ENCODE measurements at places on chromosomes 13 and 19.

DNA sequence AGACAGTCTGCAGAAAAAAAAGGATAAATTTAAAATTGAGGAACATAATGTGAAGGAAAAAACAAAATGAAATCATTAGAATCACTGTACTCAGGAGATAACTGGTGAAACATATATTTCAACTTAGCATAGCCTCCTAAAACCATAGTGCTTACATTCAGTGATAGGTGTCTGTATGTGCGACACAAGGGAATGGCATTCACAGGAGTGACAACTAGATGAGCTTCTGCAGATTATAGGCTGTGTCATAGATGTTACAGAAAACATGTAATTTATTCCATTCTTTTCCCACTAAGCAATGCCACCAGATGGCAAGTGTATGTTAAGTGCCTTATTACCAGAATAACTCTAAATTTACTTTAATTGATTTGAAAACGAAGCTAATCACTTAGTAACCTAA lies 960.0 kb upstream of the PCDH20 start:
- DNase-seq: no peak

- no peak for DNase-seq
These were observed 4.7 kb downstream of the LENG1 start for GRCh38 chr19:54154603-54155345.

DNA sequence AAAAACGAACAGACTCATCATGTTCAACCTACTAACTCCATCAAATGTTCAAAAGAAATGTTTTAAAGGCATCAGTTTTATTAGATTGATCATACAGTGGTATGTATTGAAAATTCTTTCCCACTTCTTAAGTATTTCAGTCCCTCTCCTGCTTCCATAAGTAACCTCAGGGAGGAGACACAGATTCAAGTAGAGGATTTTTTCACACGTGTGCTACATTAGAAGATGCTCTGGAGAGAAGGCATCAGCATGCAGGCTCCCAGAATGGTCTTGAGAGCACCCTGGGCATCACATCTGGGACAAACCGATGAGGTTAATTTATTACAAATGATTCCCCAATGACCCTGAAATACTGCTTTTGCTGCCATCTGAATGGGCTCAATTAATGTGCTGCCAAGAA lies 3.6 kb downstream of the GPR12 start:
- no peak for DNase-seq

DNA sequence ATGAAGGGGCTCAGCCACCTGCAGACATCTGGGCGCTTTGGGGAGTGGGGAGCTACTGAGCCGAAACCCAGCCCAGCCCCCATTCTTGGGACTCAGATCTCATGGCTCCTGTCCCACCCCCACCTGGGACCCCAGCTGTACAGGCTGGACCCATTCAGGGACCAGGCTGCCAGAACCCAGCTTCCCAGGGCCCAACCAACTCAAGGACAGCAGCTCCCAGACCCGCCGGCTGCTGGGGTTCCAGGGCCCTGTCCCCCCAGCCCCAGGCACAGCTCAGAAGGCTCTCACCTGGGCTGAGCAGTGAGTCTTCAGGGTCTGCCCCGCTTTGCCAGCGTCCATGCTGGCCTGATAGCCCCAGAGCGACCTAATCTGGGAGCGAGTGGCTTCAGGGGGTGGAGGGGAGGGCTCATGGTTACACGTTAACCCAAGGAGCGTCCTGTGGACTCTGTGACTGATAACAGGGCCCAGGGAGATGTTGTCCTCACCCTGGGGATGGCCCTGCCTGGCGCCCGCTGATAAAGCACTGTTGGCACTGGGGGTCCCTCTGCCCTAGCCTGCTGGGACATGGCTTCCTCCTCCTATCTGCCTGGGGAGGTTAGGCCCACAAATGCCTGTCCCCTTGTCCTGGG lies at the start of gene TMEM86B:
Gene TMEM86B, minus strand, starts transcription at position 361 of the 629 bp plus-strand sequence. Its CDS starts 22 bp downstream, at position 339.
- DNase-seq: no peak

DNA sequence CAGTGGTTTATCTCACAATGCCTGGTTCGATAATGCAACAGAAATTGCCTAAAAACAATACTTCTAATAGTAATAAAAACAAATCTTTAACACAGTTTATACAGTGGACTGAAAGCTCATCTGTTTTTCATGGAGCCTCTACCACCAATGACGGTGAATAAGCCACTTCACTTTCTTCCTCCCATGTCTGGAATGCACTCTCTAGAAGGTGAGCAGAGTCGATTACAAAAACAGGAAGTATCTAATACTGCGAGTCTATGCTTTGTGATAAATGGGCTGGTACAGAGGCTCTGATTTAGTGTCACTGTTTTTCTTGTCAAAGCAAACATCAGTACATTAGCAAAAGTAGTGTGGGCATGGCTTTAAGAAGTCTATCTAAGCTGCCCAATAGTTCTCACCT lies 1348.6 kb upstream of the SLC10A2 start:
- no peak for DNase-seq

- DNase-seq: peak; percentile 53
These were observed at the start of gene PRMT1 for GRCh38 chr19:49677231-49677900. PRMT1 (plus strand) TSS chr19:49677271; CDS start chr19:49677281, 10 bp downstream.

DNA sequence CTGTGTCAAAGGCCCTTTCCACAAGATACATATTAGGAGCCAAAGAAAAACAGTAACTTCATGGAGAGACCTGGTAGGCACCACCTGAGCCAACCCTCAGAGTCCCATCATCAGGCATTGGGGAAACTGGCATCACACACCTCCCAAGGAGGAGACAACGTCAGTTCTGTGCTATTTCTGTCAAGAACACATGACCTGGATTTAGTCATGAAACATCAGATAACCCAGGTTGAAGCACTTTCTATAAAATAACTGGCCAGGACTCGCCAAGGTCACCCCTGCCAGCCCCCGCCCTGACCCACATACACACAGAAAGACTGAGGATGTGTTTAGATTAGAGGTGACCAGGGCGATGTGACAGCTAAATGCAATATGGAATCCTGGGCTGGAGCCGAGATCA lies 35.6 kb downstream of the COL4A1 start:
- no peak for DNase-seq

DNA sequence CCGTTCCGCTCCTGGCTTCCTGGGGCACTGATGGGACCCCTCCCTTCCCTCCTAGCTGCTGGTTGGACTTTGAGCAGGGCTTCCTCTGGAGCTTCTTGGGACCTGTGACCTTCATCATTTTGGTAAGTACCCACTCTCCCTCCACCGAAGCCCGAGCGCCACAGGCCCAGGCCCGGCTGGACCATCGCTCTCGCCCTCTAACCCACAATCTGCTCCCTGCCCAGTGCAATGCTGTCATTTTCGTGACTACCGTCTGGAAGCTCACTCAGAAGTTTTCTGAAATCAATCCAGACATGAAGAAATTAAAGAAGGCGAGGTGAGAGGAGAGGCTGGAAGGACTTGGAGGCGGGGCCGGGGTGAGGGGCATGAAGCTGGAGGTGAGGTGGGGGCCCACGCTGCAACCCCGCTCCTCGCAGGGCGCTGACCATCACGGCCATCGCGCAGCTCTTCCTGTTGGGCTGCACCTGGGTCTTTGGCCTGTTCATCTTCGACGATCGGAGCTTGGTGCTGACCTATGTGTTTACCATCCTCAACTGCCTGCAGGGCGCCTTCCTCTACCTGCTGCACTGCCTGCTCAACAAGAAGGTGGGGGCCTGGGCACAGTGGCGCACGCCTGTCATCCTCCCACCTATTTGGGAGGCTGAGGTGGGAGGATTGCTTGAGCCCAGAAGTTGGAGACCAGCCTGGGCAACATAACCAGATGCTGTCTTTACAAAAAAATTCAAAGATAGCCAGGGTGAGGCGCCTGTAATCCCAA lies 12.3 kb downstream of the DDX39A start:
- DNase-seq: no peak

DNA sequence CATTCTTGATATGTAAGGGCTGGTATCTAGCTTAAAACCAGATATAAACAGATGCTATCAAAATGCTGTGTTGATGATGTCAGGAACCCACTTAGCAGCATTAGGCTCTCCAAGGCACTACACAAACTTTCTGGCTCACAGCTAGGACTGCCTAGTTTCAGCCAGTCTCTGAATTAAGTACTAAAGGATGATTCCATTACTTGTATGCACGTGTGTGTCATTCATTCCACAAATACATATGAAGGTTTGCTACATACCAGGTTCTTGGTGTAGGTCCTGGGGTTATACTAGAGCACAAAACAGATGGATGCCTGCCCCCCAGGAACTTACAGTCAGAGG lies 151.5 kb downstream of the RGCC start:
- DNase-seq: no peak

DNA sequence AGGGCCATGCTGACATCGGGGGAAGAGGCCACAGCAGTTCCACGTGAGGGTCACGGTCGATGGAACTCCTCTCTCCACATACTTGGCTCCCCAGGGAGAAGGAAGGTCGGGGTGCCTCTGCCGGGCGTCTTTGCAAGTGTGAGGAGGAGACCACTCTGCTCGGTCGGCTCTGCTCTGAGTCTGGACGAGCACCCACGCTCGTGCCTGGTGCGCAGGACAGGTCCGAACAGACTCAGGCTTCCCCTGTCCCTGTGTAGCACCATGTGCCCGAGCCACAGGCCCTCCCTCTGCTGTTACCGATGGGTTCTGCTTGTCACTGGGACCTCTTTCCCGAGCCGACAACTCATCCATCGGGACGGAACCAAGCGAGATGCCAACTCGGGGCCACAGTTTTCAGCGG lies 35.1 kb downstream of the TMEM255B start:
- DNase-seq: no peak

DNA sequence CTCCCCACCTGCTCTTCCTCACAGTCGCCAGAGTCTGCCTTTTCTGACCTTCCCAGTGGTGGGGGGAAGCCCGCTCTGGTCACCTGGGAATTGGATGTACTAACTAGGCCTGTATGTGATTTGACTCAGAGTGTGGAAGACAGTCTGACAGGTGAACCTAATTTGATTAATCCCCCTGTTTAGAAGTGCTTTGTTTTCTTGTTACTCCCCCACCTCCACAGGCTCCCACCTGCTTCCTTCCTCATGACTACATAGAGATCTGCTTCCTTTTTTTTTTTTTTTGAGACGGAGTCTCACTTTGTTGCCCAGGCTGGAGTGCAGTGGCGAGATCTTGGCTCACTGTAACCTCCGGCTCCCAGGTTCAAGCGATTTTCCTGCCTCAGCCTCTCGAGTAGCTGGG lies 44.0 kb downstream of the COG3 start:
- no peak for DNase-seq

DNA sequence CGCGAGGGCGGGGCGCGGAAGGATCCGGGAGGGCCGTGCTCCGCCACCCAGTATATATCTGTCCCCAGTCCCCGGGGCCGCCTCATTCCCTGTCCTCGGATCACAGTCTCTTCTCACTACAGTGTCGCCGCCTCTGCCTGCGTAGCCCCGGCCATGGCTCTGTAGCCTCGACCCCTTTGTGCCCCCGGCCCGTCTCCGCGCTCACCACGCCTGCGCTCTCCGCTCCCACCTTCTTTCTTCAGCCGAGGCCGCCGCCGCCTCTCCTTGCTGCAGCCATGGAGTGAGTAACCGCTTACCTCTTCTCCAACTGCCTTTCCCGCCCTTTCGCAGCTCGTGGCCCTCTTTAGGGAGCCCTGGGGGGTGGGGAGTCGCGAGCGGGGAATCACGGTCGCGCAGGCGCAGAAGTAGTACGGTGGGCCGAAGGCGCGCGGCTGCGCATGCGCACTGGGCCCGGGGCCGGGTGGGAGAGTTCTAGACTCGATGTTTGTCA lies at the start of the genes ATF5 and NUP62:
Gene ATF5, plus strand, starts transcription at position 85 of the 490 bp plus-strand sequence. CDS start 1,646 bp downstream, outside the sequence.
Gene NUP62, minus strand, starts transcription at position 384 of the 490 bp plus-strand sequence. CDS start 19,697 bp downstream, outside the sequence.
- peak; percentile 91 for DNase-seq

DNA sequence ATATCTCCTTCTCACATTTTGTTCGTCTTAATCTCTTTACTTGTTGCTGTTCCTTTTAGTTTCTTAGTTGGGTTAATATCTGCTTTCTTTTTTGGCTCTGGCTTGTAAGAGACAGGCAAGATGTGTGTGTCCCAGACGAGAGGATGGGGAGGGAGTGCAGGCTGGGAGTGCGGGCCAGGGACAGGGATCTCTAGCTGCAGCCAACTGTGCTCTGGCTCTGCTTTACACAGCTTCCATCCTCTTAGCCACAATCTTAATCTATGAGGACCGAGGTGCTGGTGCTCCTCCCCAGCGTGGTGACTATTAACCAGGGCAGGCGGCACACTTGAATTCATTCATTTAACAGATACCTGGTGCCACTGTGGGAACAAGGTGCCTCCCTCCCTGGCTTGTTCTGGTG lies 70.9 kb upstream of the WASF3 start:
- DNase-seq: no peak

DNA sequence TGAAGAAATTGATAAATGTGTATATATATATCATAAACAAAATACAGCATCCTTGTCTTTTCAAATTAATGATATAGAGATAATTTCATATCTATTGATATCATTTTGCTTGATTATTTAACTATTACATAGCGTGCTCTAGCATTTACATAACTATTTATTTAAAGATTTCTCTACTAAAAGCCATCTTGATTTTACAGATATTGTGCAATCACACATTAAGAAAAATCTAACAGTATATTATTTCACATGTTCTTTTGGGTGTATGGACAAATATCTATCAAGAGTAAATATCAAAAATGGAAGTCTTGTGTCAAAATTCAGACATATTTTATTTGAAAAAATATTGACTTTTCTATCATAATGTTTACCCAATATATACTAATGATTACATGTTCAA lies 966.8 kb downstream of the SLITRK5 start:
- no peak for DNase-seq

- no peak for DNase-seq
These were observed 268.6 kb downstream of the NDFIP2 start for GRCh38 chr13:79749566-79749965.
